ENCODE measurements at places on chromosomes 5 and 9.

- no peak for DNase-seq
Observed at GRCh38 chr9:135971892-135972291, 10.7 kb upstream of the UBAC1 start.

GRCh38 chr5:125422342-125422741 lies 675.9 kb upstream of the ZNF608 start:
- no peak for DNase-seq

GRCh38 chr5:37495210-37495609 lies 116.1 kb downstream of the WDR70 start:
- peak; percentile 55 for DNase-seq

DNA sequence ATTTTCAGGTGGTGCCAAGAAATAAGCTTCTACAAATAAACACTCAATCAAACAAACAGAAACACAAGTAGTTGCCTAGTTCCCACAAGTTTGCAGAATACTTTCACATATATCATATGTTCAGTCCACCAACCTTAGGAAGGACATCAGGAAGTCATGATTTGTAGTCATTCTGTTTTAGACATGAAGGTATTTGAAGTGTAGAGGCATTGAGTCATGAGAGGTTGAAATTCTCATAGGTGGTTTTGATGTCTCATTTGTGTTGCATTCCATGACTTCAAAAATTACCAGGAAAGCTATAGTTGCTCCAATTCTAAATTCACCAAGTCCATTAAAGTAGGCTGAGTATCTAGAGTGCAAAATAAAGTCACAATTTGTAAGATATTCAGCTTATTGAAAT lies 159.0 kb downstream of the KCTD16 start:
- no peak for DNase-seq

GRCh38 chr5:72184408-72184807 lies 77.1 kb downstream of the MAP1B start:
- DNase-seq, result no peak

DNA sequence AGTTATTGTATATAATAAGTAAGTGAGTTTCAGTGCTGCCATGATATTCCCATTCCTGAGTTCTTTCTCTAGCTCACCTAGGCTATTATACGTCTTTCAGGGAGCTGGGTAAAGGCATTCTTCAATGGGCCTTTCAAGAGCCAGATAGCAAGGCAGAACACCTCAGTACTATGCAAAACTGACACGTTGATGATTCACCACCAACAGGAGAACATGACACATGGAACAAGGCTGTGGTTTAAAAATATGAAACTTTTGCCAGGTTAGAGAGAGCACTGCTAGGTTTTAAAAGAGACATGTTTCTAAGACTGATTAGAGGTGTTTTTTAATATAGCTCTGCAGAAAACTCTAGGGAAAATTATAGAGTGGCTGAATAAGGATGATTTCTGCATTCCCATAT lies 95.9 kb downstream of the UGCG start:
- peak; percentile 79 for DNase-seq

DNA sequence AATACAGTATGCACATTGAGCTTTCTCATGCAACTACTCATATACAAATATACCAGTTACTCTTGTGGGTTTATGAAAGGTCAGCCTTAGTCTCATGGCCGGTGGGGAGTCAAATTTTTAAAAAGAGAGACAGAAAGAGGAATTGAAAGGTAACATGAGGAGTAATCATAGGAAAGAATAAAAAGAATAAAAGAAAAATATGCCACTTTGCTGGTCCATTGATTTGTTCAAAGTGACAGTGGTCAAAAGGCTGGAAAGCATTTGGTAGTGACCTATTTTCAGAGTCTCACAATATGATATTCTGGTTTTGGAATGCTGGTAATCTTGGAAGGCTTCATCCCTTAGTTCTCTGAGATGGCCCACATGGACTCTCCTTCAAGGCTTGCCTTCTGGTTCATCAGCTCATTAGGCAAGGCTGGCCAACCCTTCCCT lies 67.0 kb downstream of the ZNF366 start:
- no peak for DNase-seq

DNA sequence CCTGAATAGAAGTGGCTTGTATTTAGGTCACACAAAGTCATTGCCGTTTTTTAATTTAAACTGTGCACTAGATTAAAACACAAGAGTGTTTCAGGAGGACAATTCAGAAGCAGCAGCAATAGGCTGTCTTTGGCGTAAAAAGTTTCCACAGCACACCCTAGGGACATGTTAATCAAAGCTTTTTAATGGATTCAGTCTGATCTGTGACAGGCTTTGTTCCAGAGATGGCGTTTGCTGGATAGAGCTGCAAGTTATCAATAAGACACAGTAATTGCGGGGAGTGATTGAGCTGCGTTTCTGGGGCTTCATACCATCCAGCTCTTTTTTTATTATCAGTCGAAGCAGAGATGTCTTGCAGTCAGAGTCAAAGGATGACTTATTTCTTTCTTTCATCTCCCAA lies 300.3 kb downstream of the ZNF608 start:
- no peak for DNase-seq

DNA sequence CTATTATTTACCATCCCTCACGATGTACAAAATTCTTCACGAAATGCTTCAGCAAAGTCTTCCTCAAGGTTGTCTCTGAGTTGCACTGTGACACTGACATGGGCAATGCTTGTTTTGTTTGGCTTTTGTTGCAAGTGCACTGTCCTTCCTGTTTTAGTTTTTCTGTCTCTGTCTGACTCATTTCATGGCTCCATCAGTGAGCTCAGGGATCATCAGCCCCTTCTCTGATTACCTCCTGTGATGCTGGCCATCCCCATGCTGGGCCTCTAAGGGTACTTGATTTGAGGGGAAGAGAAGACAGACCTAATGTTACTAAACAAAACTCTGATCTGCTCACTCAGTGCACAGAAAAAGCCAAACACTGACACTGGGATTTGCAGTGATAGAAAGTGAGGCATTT lies 37.6 kb upstream of the STX17 start:
- peak; percentile 26 for DNase-seq

GRCh38 chr5:1823381-1824034 lies 22.3 kb downstream of the NDUFS6 start:
- no peak for DNase-seq

- DNase-seq, result no peak
Observed at GRCh38 chr5:100026606-100027005, 508.6 kb upstream of the FAM174A start.

- DNase-seq, result no peak
Observed at GRCh38 chr9:36945999-36946398, 88.1 kb downstream of the PAX5 start.

DNA sequence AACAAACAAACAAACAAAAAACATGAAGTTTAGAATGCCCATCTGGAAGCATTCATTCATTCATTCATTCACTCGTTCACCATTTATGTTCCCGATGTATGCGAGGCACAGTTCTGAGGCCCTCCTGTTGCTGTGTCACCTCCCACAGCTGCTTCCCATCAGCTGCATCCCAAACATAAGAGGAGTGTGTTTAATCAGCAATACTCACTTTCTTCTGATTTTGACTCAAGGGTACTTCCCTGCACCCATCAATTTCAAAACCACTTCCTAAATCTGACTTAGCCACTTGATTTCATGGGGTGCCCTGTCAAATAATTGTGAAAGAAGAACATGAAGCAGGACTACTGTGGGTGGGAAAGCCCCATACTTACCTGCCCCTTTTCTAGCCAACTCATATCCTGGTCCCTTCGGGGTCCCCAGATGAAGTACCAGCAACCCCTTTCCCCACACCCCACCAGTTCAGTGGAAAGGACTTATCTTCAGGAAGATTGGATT lies 128.0 kb upstream of the IL12B start:
- no peak for DNase-seq

GRCh38 chr9:11892401-11892800 lies 800.8 kb upstream of the TYRP1 start:
- DNase-seq, result peak; percentile 17

DNA sequence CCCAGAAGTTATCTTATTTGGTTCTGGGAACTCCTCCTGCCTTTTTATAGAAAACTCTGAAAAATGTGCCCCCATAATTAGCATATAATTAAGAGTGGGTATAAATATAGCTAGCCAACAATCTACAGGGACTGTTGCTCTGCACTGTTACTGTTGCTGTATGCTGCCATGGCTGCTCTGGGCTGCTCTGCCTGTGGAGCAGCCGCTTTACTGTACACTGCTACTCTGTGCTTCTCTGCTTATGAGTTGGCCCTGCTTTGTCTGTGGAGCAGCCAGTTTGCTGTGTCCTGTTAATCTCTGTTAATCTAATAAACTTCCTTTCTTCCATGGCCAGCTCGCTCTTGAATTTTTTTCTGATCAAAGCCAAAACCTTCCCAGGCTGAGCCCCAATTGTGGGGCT lies 2244.0 kb upstream of the ACO1 start:
- no peak for DNase-seq

DNA sequence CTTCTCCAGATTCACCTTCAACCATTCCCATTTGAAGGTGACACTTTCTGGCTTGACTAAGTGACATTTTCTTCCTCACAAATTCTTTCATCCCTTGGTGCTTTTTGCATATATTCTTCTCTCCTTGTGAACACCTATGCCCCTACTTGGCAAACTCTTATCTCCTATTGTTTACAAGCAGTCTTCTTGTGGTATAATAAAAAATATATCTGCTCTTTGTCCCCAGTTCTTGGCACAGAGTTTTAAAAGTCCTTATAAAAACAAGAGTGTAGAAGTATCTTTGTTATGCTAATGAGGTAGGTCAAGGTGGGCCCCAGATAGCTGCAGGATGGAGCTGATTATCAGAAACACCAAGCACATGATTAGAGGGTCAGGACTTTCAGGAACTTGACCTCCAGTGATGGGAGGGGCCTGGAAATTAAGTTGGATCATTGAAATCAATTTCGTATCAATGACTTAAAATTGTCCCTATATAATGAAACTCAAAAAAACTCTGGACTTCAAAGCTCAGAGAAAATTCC lies 38.0 kb downstream of the TMEM161B start:
- no peak for DNase-seq

- peak; percentile 42 for DNase-seq
Observed at GRCh38 chr5:96968074-96968473, 32.2 kb downstream of the LNPEP start.

GRCh38 chr5:10161778-10162177 lies 87.9 kb downstream of the ATPSCKMT start:
- no peak for DNase-seq

DNA sequence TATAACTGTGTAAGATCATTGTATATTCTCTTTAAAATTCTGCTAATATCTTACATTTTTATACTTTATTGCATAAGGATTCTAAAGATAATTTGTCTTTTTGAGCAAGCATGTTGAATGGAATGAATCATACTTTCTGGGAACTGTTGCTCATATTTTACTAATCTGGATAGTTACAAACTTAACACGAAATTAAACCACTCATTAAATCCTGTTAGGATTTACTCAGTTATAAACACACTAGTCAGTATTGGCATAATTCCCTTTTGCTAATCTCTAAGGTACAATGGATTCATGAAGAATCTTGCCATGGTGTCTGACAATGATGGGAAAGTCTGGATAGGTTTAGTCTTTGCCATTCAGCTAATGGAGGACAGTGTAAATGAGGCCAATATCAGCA lies 338.1 kb upstream of the SMC2 start:
- no peak for DNase-seq

GRCh38 chr9:6567140-6567591 lies 78.4 kb downstream of the GLDC start:
- DNase-seq, result peak; percentile 98

- DNase-seq, result no peak
Observed at GRCh38 chr5:31066655-31067328, 126.7 kb upstream of the CDH6 start.

DNA sequence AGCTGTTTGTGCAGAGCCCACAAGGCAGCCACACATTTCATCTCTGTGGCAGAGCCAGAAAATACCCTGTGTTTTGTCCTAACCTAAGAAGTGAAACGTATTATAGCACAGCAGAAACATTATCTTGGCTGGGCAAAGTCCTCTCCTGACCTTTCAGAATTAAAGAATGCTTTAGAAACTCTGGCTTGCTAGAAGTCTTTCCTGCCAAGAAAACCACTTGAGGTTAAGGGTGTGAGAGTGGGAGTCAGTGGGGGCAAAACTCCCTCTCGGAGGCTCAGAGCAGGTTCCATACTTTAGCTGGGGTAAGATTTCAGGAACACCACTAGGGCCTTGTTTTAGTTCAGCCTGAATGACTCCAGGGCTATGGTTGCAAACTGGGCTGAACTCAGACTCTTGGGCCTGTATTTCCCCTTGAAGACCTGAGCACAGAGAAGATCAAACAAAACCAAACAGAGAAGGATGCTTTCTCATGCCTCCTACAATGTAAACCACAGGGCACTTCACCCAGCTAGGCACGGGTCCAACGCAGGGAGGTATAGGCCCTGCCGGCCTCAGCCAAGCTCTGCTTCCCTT lies 48.0 kb downstream of the ZNF366 start:
- no peak for DNase-seq

GRCh38 chr5:132008961-132009680 lies 2.3 kb downstream of the ACSL6 start:
- DNase-seq, result no peak

DNA sequence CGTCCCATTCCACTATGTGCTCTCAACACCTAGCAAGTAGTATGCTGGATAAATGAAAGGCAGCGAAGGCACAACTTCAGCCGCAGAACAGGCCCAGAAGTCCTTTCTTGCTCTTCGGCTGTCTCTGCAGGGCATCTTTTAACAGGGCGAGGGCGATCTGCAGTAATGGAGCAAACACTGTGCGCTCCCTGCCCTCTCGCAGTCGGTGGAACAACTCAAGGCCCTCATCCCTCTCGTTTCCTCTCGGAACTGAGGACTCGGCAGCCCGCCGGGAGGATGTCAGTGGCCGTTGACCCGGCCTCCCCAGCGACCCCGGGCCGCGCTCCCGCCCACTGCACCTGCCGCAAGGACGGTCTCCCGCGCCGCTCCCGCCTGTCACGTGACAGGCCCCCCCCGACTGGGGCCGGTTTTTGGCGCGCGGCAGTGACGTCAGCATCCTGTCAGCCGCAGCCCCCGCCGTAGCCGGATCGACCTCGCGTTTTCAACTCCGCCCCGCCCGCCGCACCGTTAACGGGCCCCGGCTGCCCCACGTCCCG lies 1.1 kb downstream of the ZNF367 start:
- peak; percentile 73 for DNase-seq

GRCh38 chr5:1186351-1187233 lies 14.8 kb upstream of the SLC6A19 start:
- DNase-seq, result no peak

GRCh38 chr5:174837919-174838902 lies 113.8 kb downstream of the MSX2 start:
- peak; percentile 98 for DNase-seq
